NB4 (cell line): ENCODE measurements at places on chromosomes 7 and 10.

DNA sequence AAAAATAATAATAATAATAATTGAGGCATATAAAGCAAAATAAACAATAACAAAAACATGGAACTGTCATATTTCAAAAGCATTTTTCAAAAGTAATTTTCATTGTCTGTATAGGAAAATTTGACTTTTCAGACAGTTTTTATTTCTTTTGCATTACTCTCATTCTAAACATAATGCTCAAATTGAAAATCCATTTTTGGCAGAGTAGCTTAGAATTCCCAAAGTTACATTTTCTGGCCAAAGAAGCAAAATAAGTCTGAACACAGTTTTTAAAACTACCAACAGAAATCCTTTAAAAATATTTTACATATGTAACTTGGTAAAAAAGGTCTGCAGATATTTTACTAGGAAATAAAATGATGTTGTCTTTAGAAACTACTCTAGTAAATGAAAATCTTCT is 535.4 kb downstream of the ANKRD7 start:
- no peak for DNase-seq

DNA sequence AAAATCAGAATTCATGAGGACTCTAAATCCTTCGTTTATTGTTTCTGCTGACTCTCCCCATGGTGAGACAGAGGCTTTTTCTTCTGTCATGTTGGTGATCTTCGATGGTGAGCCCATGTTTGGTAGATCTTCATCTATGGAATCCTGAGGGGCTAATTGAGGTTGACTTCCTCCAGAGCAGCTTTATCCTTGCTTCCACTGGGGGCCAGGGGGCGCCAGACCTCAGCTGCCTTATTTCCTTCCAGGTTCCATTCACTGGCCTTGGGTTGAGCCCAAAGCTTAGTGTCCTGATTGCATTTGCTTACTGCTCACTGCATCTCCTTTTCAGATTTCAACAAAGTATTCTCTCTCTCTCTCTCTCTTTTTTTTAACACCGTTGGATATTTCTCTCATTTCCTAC is 80.7 kb downstream of the GCC1 start:
- peak; percentile 55 for DNase-seq

DNA sequence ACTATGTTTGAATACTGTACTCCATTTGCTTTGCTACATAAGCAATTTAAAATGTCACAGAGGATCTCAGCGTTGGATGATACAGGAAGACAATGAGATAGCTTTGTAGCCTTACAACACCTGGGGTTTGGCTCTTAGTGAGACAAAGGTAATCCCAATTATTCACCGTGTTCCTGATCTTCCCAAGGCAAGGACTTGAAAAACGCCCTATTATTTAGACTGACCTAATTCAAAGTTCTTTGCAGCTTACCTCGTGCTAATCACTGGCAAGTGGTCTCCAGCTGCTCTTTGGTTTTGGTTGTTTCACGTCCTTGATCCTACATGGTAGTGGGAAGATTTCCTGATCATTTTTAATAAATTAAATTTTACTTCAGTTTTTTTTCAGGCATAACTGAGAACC is 23.0 kb upstream of the C7orf33 start:
- no peak for DNase-seq

GRCh38 chr10:4383651-4384098 is 442.3 kb upstream of the AKR1E2 start:
- no peak for DNase-seq

DNA sequence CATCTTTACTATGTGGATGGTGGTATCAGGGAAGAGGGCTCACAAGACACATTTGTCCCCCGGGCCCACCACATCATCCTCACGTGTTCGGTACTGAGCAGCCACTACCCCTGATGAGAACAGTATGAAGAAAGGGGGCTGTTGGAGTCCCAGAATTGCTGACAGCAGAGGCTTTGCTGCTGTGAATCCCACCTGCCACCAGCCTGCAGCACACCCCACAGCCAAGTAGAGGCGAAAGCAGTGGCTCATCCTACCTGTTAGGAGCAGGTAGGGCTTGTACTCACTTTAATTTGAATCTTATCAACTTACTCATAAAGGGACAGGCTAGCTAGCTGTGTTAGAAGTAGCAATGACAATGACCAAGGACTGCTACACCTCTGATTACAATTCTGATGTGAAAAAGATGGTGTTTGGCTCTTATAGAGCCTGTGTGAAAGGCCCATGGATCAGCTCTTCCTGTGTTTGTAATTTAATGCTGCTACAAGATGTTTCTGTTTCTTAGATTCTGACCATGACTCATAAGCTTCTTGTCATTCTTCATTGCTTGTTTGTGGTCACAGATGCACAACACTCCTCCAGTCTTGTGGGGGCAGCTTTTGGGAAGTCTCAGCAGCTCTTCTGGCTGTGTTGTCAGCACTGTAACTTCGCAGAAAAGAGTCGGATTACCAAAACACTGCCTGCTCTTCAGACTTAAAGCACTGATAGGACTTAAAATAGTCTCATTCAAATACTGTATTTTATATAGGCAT is 9.1 kb upstream of the CSGALNACT2 start:
- DNase-seq: peak; percentile 94

GRCh38 chr10:49598986-49599385 is 11.1 kb upstream of the SLC18A3 start:
- DNase-seq: no peak

GRCh38 chr7:14196555-14196954 is 207.1 kb upstream of the ETV1 start:
- DNase-seq: no peak

- no peak for DNase-seq
Measured at GRCh38 chr7:115973406-115973805, 57.2 kb downstream of the TFEC start.

DNA sequence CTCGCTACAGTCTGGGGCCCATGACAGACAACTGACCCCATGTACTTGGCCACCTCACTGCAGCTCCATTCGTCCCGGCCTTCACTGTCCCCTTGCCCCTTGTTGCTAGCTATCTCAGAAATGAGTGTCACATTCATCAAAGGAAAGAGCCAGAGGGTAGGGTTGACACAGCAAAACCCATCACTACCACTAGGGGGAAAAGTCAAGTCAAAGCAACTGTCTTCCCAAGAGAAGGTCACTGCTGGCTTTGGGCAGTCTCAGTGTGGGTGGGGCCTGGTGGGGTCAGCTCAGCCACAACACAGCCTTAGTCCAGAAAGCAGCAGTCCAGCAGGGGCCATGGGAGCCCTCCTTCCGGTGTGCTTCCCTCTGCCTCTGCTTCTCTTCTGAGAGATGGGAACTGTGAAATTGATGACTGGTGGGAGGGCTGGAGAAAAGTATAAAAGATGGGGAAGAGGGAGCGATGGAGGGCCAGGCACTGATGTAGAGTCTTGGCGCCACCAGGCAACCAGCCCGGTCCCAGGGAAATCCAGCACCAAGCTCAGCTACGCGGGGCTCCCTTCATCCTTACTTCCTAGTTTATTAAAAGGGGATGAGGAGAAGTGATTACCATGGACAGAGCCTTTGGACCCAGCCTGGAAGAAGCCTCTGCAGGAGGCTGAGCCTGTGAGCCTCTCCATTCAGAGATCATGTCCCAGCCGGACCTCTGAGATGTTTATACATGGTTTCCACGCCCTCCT is 58.0 kb downstream of the PLXNA4 start:
- peak; percentile 47 for DNase-seq

- DNase-seq: no peak
Measured at GRCh38 chr10:98997596-98997995, 238.1 kb downstream of the HPSE2 start.

- no peak for DNase-seq
Measured at GRCh38 chr7:70459546-70459945, 672.4 kb upstream of the GALNT17 start.

DNA sequence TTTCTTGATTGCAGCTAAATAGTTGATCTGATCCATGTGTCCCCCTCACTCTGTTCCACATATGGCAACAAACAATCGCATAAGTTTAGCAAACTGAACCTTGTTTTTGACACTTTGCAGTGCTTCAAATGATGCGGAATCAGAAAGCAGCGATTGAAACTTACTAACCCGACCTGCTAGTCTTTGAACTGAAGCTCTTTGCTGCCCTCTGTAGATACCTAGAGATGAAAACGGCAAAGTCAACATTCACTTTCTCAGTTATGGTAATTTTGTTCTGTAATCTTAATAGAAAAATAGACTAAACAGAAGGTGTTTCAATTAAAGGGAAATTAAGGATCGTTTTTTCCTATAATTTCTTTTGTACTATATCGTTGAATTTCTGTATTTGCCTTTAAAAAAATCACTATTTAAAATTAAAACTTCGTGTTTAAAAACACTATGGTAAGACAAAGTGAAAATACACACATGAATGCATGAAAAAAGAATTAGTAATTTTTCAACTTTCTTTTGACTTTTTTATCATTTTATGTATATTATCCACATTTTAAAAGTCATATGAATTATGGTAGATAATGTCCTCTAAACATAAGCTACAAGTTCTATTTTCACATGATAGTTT is 276.5 kb downstream of the MAGI2 start:
- peak; percentile 61 for DNase-seq

- no peak for DNase-seq
Measured at GRCh38 chr7:5545222-5545914, 121.7 kb upstream of the TNRC18 start.

DNA sequence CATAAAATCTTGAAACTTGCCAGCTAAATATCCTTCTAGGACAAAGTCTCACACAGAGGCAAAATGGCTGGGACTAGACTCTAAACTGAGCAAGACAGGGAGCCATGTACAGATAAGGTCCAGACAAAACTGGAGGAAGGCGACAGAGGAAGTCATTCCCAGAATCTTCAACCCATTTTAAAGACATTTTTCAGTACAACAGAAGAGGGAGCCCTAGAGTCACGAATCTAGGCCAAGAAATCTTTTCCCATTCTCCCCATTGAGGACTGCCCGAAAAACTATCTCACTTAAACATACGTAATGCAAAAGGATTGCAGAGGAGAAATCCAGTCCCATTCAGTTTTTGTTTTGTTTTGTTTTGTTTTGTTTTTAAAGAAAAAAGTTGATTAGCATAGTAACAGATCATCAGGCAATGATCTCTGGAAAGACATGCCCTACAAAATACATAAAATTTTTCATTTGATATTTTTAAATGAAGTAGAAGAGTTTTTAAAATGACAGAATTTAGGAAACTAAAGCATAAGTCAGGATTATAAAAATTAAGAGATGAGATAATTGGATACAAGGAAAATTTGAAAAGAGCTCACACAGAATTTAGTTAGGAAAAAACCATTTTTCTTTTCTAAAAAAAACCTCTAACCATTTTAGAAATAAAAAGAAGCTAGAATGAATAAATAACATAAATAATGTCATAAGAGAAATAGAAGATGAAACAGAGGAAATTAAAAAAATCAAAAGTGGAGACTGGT is 16.9 kb upstream of the PRF1 start:
- DNase-seq: peak; percentile 57

GRCh38 chr10:133471300-133472109 is 17.8 kb downstream of the SCART1 start:
- no peak for DNase-seq

DNA sequence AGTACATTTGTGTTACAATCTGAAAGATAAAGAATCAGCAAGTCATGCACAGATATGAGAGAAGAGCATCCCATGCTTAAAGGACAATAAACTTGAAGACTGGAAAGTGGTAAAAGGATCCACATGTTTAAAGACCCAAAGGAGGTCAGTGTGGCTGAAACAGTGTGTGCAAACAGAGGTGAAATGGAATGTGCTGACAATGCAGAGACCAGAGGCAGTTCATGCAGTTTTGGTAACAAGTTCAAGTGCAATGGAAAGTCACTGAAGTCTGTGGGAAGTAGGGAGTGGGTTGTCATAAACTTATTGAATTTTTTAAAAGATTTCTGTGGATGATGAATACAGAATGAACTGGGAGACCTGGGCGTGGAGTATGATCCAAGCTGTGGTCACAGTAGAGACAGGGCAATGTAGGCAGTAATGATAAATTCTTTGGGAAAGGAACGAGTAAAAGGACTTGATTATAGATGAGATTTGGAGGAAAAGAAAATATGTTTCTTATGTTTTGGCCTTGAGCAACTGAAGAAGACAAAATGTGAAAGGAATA is 408.0 kb downstream of the HGF start:
- DNase-seq: no peak

- DNase-seq: no peak
Measured at GRCh38 chr7:131552053-131552452, 4.4 kb downstream of the PODXL start.

- DNase-seq: peak; percentile 45
Measured at GRCh38 chr7:84271543-84271942, 77.0 kb upstream of the SEMA3A start.

- DNase-seq: no peak
Measured at GRCh38 chr10:21146436-21146789, 249.3 kb upstream of the NEBL start.

DNA sequence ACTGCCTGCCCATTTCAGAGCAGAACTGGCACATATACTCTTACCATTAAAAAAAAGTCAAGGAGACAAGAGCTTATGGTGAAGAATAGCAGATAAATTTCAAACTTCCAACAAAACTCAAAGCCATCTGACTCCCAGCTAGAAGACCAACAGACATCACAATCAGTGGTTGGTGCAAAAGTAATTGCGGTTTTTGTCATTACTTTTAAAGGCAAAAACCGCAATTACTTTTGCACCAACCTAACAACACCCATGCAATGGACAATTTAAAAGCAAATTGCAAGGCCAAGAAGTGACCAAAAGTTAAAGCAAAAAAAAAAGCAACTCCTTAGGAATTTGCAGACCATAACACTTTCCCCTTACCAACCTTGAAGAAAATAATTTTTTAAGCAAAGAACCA is 18.8 kb downstream of the GLI3 start:
- DNase-seq: no peak

- no peak for DNase-seq
Measured at GRCh38 chr7:574661-575395, 55.2 kb upstream of the PDGFA start.

DNA sequence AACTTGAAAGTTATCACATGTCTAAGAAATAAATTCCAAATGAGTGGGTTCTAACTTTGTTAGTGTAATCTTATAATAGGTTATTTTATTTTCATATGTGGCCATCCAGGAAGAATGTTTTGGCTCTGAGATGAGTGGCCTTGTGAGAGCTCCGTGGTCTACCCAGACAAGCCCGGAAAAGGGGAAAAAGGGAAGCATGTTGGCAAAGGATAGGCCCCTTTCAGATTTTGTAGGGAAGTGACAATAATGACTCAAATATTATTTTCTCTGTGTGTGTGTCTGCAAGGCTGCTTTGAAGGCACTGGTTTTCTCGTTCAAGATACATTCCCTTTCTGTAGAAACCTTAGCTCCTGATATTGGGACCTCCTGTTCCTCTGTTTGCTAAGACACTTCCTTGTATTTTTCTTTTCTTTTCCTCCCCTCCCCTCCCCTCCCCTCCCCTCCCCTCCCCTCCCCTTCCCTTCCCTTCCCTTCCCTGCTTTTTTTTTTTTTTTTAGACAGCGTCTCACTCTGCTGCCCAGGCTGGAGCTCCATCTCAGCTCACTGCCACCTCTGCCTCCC is 240.8 kb downstream of the LRMDA start:
- no peak for DNase-seq

DNA sequence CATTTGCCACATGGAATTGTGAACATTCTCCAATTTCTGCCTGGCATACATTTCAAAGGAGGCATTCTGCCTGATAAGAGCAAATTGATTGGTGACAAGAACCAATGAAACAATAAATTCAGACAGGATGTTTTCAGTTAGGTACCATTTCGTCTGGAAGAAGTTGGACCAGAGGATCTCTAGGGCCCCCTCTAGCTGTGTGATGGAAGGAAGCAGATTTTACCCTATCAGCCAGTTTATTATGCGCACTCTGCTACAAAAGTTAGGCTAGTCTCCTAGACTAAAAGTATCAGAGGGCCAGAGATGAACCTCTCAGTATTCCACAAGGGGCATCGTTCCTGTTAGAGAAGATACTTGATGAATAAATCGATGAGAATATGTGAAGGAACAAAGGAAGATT is 118.0 kb downstream of the BUB3 start:
- peak; percentile 7 for DNase-seq

- no peak for DNase-seq
Measured at GRCh38 chr10:89393898-89394297, 1.5 kb downstream of the IFIT1 start.
